ENCODE measurements at places on chromosomes 6 and 20. TPM values are rescaled to one million over a fixed set of nuclear protein-coding genes. Genes with fewer than 3 reads are reported as not detected.

The HAO1 gene
- total RNA-seq: not detected

DNA sequence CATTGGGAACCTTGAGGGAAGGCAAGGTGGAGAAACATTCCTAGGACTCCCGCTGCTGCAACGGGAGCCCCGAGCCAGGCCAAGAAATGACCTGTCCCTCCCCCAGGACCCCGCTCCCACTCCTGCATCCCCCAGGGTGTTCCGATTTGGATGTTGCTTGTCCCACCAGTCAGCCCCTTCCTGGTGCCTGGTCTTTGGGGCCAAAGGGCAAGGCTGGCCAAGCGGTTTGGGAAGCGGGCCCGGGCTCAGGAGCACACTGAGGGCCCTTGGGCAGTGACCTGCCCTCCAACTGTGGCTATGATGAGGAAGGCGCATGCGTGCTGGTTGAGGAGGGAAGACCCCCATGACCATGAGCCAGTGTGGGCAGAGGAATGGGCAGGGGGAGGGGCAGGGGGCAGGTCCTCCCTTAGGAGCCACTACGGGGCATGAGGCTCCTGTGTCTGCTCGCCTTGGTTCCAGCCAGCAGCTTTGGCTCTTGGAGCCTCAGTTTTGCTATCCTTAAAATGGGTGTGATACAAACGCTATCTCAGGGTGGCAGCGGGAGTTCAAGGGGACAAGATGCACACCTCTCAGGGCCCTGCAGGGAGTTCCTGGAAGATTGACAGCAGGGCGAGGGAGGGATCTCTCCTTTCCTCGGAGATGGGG lies 50.4 kb downstream of the RBM38 start:
- no peak overlapping the region for H3K27ac ChIP-seq
- no peaks in the 10 kb centered on the region for H3K36me3 ChIP-seq
- H3K4me1 ChIP-seq: no peaks in the 10 kb centered on the region
- H3K4me3 ChIP-seq: no peak overlapping the region
- DNase-seq: no peak
- no peaks in the 10 kb centered on the region for H3K27me3 ChIP-seq

The FAM209B gene
- 0.82 TPM for total RNA-seq

The TREML1 gene
- not detected for total RNA-seq

- peak overlapping the region; percentile 41 for H3K4me3 ChIP-seq
- peaks cover 17% of the 10 kb centered on the region for H3K4me1 ChIP-seq
- H3K27me3 ChIP-seq: no peaks in the 10 kb centered on the region
- no peak for DNase-seq
- peaks cover 3% of the 10 kb centered on the region for H3K36me3 ChIP-seq
- no peak overlapping the region for H3K27ac ChIP-seq
These were observed 816 bp downstream of the NPEPL1 start for GRCh38 chr20:58693226-58694006.

GRCh38 chr6:75143191-75143590 lies 62.7 kb downstream of the COL12A1 start:
- H3K27me3 ChIP-seq: no peaks in the 10 kb centered on the region
- DNase-seq: no peak
- no peaks in the 10 kb centered on the region for H3K36me3 ChIP-seq
- no peak overlapping the region for H3K27ac ChIP-seq

The BPIFB2 gene
- total RNA-seq: not detected

GRCh38 chr6:157834549-157834948 lies 11.5 kb downstream of the SNX9 start:
- H3K4me1 ChIP-seq: peaks cover 28% of the 10 kb centered on the region
- H3K27me3 ChIP-seq: no peaks in the 10 kb centered on the region
- H3K4me3 ChIP-seq: no peak overlapping the region
- no peak for DNase-seq

DNA sequence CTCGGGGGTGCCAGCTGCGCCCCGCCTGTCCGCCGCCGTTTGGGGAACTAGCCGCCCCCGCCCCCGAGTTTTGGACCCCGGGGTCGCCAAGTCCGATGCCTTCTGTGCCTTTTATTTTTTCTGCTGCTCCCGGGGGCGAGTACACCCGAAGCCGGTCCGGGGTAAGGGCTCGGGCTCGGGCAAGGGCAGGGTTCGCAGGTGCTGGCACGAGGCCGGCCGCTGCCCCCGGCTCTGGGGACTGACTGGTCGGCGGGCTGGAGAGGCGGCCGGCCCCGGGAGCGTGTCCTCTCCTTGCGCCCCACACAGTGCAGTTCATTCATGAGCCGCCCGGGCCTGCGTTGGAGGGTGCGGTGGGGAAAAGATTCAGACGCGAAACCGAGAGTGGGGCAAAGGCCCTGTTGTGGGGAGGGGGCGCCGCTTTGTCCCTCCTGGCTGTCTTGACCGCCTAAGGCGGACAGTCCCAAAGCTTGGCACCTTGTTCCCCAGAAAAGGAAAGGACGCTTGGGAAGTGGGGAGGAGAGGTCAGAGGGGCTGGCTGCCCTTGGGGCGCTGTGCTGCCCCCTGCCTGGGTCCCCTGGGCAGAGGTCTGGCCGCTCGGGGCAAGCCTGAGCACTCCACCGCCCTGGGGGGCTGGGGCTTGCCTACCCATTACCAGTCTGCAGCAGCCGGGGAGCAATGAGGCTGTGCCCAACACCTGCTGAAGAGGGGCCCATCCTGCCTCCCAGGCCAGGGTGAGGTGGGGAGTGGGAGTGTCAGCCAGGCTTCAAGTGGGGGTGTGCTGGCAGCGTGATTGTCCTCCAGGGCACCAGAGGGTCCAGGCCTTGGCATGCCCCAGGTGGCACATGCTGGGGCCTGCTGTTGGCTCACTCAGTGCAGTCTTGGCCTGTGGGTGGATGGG lies 915 bp downstream of the TMEM63B start:
- H3K36me3 ChIP-seq: no peaks in the 10 kb centered on the region
- H3K4me1 ChIP-seq: peaks cover 11% of the 10 kb centered on the region
- H3K4me3 ChIP-seq: peak overlapping the region; percentile 98

- H3K4me3 ChIP-seq: no peak overlapping the region
- DNase-seq: no peak
- H3K27me3 ChIP-seq: no peaks in the 10 kb centered on the region
These were observed 127.7 kb downstream of the PDSS2 start for GRCh38 chr6:107331409-107332386.

GRCh38 chr6:163207431-163208383 lies 206.8 kb upstream of the QKI start:
- no peaks in the 10 kb centered on the region for H3K4me1 ChIP-seq
- no peaks in the 10 kb centered on the region for H3K36me3 ChIP-seq
- no peaks in the 10 kb centered on the region for H3K27me3 ChIP-seq
- no peak overlapping the region for H3K27ac ChIP-seq

DNA sequence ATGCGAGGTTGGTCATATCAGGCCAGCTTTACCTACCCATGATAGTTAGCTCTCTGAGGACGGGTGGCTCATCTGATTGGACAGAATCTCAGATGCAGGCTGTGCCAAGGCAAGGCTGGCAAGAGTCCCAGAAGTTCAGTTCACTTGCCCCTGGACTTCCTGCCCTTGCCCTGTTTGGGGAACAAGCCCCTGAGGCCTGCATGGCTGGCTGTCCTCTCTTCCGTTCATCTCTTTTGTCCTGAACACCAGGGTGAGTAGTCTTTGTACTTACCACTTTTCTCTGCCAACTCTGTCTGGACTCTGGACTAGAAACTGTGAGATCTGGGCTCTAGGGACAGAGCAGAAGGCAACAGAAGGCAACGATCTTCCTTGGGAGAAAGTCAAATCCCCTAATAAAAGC lies 769.9 kb downstream of the QKI start:
- H3K4me3 ChIP-seq: no peak overlapping the region
- DNase-seq: no peak
- no peaks in the 10 kb centered on the region for H3K36me3 ChIP-seq
- H3K27me3 ChIP-seq: no peaks in the 10 kb centered on the region
- H3K27ac ChIP-seq: no peak overlapping the region
